ENCODE measurements at places on chromosomes 1 and 21. TPM values are rescaled to one million over a fixed set of nuclear protein-coding genes. Genes with fewer than 3 reads are reported as not detected.

The GPR153 gene
- 5.7 TPM for total RNA-seq

The TLCD4 gene
- 6.0 TPM for total RNA-seq

The CDKN2C gene
- total RNA-seq, result 24.8 TPM

The COL8A2 gene
- 0.34 TPM for total RNA-seq

The CYP4B1 gene
- total RNA-seq, result not detected

The LMOD1 gene
- total RNA-seq, result under 0.01 TPM

The OLIG2 gene
- not detected for total RNA-seq

The GUCA2B gene
- total RNA-seq, result not detected

The IVL gene
- total RNA-seq, result not detected

The CAP1 gene
- 509 TPM for total RNA-seq

The PTAFR gene
- total RNA-seq, result 0.36 TPM

The DRAXIN gene
- total RNA-seq, result under 0.01 TPM

The KCNJ9 gene
- not detected for total RNA-seq

The WARS2 gene
- 16.9 TPM for total RNA-seq

The LCE1C gene
- total RNA-seq, result not detected

The LCE1B gene
- total RNA-seq, result not detected

The S100A7A gene
- not detected for total RNA-seq

The CNR2 gene
- total RNA-seq, result not detected
